NCI-H1092 (cell line): ENCODE measurements at places on chromosomes 7 and 10.

GRCh38 chr7:12139416-12139815 lies 71.7 kb upstream of the TMEM106B start:
- no peak for DNase-seq

DNA sequence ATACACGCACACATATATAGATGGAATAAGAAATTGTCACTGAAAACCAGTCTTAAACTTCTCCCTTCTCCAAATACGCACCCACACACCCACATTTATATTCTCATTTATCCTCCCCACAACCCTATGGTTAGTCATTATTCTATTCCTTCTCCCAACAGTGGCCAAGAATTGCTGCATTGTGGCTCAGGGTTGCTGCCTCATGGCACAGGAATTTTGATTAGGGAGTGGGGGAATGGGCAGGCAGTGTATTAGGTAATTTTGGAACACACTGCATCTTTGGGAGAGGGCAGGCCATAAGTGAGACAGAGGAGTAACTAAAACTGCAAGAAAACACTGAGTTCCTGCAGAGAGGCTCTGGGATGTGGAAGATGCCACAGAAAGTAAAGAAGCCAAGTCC lies 35.7 kb downstream of the NAPEPLD start:
- DNase-seq, result no peak

- DNase-seq, result no peak
These were observed 550 bp upstream of the PLAU start for GRCh38 chr10:73910401-73910763.

DNA sequence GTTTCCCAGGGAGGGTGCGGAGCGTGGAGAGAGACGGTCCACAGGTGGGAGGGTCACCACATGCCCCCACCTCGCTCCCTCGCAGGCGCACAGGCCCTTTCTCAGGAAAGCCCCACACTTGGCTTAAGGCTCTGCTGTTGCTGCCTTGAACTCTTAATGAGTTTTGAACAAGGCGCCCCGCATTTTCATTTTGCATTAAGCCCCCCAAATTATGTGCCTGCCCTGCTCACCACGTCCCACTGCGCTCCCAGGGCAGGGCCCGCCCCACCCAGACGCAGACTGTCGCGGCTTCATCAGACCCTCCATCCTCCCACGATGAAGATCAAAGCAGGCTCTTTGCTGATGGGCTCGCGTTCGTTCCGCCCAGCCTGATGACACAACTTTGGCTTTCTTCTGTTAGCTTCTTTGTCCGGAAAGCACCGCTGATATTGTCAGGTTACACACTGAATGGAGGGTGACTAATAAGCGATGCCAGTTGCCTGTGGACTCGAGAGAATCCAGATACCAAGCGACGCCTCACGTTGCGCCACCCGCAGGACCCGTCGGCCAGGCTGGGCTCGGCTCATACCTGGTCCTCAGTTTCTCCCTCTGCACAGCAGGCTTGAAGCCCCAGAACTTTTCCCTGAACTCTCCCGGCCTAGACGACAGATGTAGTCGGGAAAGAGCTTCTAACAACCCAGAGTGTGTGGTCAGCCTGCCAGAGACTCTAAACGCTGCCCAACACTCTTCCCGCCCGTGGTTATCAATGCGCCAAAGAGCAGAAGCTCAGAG lies 9.5 kb downstream of the CALML3 start:
- DNase-seq, result no peak

- DNase-seq, result peak; percentile 4
These were observed 20.9 kb downstream of the CD36 start for GRCh38 chr7:80659120-80660055.

GRCh38 chr7:45117582-45117981 lies 6.1 kb upstream of the TBRG4 start:
- no peak for DNase-seq

DNA sequence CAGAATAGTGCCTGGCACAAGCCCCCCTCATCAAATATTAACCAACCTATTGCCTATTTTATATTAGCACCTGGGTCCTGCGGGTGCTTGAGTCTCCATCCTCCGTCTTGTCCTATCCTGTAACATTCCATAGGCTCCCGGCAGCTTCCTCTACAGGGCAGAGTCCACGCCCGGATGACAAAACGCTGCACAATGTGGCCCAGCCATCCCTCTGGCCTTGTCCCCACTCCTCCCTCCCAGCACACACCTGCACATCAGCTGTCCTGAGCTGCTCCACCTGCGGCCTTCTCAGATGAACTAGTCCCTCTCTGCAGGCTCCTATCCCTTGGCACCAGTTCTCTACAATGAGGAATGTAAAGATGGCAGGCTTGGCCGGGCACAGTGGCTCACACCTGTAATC lies 153.5 kb upstream of the PDE1C start:
- no peak for DNase-seq

DNA sequence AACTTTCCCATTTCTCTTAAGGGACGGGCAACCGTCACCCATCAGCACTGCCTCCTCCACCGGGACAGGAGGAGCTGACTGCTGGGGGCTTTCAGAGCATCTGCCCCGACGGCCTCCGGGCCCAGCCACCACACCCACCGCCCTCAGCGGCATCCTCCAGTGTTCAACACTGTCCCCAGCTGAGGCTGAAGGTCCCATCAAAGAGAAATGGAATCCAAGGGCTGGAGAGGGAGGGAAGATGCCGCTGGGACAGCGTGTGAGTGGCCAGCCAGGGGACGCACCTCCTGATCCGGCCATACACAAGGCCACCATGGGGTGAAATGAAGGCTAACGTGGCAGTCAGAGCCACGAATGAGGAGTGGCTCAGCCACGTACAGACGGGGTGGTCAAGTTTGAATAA lies 153.6 kb upstream of the PPP2R2D start:
- DNase-seq, result no peak

DNA sequence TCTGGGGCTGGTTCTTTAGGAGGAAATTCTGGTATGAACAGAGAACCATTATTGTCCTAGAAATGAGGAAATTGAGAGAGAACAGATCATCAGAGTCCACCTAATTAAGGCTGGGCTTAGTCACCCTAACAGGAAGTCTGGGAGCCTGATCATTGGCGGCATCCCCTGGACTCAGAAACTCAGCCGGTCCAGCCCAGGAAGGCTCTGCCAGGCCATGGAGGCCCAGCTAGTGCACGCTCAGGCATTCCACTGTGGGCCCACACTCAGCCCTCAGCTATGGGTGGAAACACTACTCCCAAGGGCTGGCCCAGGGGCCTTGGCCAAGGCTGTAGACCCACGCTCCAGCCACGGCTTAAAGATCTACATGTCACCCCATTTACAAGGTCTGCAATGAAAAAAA lies 109.2 kb downstream of the PTPN20 start:
- no peak for DNase-seq

DNA sequence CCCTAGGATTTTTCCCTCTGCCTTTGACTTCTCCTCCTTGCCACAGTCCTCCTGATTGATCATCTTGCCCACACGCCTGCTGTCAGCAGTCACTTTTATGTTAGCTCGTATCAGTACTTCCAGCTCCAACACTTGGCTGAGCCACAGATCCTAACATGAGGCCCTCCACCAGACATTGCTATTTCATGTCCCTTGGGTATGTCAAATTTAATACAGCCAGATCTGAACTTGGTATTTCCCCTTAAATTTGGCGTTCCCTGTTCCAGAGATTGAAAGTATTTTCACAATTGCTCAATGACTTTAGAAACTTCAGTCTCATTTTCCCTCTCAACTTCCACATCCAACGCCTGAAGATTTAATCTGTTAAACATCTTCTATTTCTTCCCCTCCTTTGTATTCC lies 140.4 kb downstream of the RNLS start:
- no peak for DNase-seq

DNA sequence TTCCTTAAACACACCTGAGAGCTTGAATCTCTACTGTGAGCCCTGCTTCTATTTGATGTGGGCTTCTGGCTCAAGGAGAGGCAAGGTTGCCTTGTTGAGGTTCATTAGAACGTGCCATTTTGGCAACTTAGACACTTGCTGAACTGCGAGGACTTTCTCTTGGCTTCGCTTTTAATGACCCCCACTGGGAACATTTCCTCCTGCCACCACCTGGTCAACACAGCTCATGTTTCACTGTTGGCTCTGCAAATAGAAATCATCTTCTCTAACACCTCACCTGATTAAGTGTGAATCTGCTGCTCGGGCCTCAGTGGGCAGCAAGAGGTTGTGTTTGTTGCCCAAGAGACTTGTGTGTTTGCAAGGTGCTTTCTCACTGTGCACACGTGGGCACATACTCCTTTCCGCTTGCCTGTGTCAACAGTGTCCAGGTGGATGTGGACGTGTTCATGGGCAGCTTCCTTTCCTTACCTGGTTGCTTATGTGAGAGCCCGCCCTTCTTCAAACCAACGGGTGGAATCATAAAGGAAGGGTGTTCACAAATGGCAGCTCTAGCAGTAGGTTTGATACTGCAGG lies 147.0 kb downstream of the NRP1 start:
- no peak for DNase-seq

- no peak for DNase-seq
These were observed 91.2 kb upstream of the PARD3 start for GRCh38 chr10:34906067-34906965.

GRCh38 chr10:60208676-60209269 lies 180.9 kb downstream of the ANK3 start:
- peak; percentile 4 for DNase-seq

DNA sequence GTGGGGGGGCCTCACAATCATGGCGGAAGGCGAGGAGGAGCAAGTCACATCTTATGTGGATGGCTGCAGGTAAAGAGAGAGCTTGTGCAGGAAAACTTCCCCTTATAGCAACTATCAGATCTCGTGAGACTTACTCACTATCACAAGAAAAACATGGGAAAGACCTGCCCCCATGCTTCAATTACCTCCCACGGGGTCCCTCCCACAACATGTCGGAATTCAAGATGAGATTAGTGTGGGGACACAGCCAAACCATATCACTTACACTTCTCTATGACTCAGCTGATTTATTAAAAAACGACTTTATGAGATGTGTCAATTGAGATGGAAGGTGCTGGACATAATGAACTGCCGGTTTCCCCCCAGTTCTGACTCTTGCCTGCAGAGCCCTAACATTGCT lies 23.8 kb upstream of the CHN2 start:
- DNase-seq, result no peak

- DNase-seq, result no peak
These were observed 23.1 kb downstream of the TCAF1 start for GRCh38 chr7:143878884-143879283.

DNA sequence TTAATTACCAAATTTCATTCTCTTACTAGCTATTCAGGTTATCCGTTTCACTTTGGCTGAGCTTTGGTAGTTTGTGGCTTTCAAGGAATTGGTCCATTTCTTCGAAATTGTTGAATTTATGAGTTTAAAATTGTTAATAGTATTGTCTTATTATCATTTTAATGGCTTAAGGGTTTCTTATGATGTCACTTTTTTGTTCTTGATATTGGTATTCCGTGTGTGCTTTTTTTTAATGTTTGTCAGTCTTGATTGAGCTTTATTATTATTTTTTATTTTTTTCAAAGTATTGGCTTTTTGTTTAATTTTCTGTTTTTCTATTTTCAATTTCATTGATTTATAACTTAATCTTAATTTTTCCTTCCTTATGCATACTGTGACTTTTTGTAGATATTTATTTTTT lies 25.9 kb downstream of the FRG2B start:
- no peak for DNase-seq

DNA sequence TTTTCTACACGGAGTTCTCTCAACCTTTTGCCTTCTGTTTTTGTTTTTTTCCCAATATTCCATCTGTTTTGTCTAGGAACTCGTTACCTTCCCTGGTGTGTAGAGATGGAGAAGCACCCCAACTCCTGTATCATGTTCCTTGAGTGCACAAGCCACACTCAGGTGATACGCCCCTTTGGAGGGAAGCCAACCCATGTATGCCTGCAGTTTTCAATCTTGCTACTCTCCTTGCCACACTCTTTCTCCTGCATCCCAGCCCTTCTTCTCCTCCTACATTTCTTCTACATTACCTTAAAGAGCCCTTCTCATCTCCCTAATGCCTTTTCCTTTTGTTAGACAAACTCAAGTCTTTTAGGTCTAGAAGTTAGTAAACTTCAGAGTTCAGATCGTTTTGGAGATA lies 10.2 kb upstream of the SP4 start:
- no peak for DNase-seq

GRCh38 chr10:12561307-12561706 lies 212.0 kb downstream of the CAMK1D start:
- no peak for DNase-seq

DNA sequence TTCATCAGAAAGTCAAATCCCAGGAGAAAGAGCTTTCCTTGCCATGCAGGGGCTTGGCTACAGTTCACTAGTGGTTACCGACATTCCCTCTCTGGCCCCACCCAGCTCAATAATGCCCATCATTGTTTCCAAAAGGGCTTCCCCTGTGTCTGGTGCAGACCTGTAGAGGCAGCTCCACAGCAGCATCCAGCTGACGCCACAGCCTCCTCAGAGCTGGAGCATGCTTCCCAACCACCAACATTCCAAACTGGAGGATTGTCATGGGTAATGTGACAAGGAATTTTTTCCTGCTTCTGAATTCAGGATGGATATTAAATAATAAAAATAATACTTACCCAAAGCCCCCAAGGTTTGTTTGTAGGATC lies 77.4 kb downstream of the ZNF365 start:
- DNase-seq, result no peak

DNA sequence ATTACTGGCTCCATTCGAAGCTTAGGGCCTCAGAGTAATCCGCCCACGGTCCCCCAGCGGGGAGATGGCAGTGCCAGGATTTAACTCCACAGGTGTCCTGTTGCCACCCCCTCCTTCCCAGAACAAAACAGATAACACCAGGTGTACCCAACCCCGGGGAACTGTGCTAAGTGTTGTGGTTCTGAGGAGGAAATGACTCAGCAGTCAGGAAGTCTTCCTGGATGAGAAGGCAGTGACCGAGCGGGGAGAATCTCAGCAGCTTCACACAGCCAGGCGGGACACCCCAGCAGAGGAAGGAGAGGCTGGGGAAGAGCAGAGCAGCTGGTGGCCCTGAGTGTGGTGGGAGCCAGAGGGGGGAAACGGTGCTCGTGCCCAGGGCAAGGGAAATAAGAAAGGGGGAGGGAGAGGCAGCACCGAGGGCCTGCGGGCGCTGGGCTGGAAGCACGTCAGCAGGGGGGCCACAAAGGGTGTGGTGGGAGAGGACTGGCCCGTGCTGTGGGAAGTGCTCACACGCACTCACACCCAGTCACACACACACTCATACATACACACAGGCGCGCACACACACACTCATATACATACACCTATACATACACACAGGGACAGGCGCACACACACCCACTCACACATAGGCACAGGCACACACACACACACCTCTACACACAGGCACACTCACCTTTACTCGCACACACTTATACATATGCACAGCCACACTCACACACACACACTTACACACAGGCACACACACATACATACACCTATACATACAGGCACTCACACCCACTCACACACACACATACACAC lies 59.8 kb upstream of the CHST15 start:
- DNase-seq, result no peak

GRCh38 chr7:100394077-100394476 lies 20.8 kb downstream of the PILRA start:
- DNase-seq, result no peak
